ENCODE measurements at places on chromosomes 3 and 15.

DNA sequence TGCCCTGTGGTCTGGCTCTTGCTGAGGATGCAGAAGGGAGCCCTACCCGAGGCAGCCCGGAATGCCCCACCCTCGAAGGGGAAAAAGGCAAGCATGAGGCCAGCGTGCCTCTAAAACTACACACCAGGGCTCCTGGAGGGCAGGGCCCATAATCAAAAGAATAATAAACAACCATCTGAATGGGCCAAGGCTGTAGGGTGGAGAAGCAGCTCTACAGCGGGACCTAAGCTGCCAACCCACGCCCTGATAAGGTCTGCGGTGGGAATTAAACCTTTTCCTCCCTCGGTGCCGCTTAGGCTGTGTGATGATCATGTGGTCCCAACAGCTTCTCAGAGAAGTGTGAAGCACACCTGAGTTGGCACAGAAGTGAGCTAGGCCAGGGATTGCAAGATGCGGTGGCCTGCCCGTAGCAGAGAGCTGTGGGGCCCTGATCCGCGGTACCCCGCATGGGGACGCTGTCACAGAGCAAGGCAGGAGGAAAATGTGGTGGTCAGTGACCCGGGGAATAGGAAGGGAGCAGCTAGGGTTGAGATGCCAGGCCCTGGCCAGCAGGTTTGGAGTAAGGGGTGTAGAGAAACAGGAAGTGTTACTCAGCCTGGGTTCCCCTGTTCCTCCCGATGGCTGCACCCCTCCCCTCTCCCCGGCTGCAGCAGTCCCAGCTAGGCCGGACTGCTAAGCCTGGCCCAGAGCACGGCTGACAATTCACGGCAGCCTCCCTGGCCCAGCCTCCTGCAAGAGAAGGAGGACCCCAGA, 1.1 kb upstream of the C15orf62 start:
- no peak for DNase-seq

- DNase-seq: no peak
Observed at GRCh38 chr15:91894606-91895005, 41.1 kb downstream of the SLCO3A1 start.

GRCh38 chr15:45891766-45892165, 256.9 kb downstream of the SQOR start:
- DNase-seq: no peak

GRCh38 chr3:34995796-34996430, 643.4 kb upstream of the ARPP21 start:
- no peak for DNase-seq

DNA sequence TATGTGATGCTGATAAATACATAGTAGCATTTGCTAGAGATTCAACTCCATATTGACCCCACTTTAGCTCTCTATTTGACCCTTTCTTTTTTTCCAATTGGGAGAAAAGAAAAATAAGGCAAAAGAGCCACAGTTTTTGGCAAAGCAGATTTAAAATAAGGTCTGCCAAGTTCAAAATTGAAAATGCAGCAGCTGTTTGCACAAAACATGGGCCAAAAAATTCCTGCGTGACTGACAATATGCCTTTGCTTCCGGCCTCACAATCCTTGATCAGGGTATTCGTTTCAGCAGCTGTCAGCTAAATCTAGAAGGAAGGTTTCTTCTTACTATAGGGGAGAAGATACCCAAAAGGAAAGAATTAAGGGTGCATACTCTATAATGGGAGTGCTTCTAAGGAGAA, 563.5 kb upstream of the CCDC54 start:
- DNase-seq: no peak

- no peak for DNase-seq
Observed at GRCh38 chr15:38672814-38673670, 108.4 kb upstream of the RASGRP1 start.

DNA sequence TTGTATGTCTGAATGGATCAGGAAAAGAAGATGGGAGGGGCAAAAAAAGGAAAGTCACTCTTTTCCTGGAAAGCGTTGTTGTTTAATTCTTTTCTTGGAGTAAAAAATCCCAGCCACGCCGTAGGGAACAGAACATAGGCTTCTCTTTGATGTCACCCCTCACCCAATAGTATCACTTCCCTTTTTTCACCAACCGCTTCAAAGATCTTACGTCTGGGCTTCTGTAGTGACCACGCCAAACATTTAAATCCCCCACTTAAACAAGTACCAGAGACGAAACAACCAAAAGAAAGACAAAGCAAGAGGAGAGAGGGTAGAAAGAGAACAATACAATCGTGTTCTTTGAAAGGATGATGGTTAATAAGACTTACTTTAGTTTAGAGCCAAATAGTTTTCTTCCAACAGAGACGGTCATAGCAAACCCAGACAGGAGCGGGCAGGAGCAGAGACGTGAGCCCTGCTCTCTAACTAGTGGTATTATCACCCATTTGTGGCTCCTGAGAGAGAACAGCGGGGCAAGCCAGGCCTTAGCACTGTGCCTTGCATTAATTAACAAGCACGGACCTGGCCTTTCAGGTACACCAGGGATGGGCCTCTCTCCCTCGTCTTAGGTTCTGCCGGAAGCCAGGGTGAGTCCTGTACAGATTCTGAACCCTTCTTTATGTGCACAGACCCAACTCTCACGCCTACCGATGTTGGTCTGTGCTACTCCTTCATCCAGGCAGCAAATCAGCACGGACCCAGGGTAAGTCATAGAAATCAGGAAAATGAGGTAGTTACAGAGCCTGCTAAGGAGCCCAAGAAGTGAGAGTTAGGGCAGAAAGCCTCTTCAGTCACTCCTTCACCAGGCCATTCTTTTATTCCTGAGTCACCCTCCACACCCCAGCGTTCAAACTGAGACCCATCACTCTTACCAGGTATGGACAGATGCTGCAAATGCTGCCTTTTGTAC, 28.2 kb upstream of the BCL6 start:
- DNase-seq: peak; percentile 44

GRCh38 chr15:63553388-63553791, 43.8 kb upstream of the FBXL22 start:
- DNase-seq: no peak

GRCh38 chr3:110311541-110311940, 760.1 kb upstream of the NECTIN3 start:
- DNase-seq: no peak

DNA sequence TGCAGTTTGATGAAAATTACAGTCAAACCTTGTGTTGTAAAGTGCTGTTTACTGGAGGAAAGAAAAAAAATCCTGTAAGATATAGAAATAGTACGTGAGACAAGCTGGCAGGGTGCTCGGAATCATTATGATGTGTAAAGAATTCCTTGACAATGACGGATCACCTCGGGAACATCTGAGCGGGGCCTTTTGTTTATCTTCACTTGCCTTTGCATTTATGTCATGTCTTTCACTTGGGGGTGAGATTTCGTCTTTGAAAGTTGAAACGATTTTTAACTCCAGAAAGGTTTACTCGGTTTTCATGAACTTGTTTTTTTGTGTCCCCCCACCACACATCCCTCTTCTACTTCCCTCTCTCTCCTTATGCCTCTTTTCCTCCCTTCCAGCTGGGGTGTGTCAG, 128.3 kb upstream of the VEPH1 start:
- no peak for DNase-seq

- DNase-seq: no peak
Observed at GRCh38 chr15:85708402-85708941, 86.3 kb downstream of the KLHL25 start.

- no peak for DNase-seq
Observed at GRCh38 chr3:64150623-64151207, 74.6 kb downstream of the PRICKLE2 start.

DNA sequence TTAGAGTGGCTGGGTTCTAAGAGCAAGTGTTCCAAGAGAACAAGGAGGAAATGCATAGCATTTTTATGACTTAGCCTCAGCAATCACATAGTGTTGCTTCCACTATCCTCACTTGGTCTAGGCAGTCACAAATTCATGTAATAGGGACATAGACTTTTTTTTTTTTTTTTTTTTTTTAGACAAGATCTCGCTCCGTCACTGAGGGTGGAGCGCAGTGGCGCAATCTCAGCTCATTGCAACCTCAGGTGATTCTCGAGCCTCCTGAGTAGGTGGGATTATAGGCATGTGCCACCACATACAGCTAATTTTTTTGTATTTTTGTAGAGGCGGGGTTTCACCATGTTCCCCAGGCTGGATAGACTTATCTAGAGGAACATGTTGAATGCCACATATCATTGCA, 4.7 kb upstream of the GNB4 start:
- DNase-seq: no peak

DNA sequence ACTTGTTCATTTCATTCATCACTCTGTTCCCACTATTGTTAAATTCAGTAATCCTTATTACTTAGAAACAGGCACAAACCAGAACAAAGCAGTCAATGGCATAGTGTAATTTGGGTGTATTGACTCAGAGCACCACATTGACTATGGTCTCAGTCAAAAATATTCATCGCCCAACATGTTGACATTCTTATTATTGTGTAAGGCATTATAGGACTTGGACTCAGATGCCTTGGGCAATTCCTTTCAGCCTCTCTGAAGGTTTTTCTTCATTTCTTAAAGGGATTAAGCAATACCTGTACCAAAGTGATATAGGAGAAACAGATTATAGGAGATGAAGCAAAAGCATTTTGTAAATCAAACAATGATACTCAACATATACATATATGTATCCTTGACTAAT, 114.7 kb upstream of the BHLHE40 start:
- DNase-seq: no peak

GRCh38 chr3:25856902-25857518, 67.1 kb downstream of the OXSM start:
- DNase-seq: peak; percentile 6

DNA sequence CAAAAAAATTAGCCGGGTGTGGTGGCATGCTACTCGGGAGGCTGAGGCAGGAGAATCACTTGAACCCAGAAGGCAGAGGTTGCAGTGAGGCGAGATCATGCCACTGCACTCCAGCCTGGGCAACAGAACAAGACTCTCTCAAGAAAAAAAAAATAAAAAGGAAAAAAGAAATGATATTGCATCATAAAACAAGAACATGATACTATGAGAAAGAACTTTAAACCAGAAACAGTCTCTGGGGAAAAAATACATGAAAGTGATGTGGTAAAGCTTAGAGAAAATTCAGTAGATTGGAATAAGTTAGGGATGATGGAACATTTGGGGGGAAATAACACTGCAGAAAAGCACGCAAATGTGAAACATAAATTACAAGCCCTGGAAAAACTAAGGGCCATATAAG, 54.7 kb downstream of the CRYGS start:
- DNase-seq: no peak

DNA sequence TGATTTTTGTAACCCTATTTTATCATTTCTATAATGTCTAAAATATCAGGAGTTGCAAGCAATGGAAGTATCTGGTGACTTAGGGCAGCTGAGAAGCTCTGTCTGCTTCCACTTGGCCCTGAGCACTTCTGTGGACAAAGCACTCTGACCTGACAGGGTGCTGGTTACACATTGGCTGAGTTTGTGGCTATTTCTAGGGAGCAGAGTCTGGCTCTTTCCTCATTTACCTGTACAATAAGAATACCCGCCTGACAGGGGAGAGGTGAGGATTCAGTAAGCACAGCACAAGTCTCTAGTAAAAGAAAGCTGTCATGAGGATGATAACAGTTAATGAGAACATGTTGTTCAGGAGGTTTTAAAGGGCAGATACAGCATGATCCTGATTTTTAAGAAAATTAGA, 33.3 kb upstream of the SPESP1 start:
- no peak for DNase-seq

DNA sequence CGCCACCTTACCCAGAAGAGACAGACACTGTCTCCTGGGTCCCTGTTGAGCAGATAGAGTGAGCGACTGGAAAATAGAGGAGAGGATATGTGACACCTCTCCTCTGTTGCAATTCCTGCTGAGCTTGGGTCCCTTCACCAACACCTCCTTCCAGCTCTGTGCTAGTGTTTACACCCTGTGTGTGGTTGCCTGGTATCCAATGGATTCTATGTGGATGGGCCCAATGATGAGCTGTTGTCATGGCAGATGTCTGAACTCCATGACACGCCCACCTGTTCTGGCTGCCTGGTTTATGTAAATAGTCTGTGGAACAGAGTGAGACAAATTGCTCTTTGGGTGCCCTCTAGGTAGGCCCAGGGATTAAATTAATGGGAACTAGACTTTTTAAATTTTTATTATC, 23.7 kb downstream of the RBM5 start:
- no peak for DNase-seq

DNA sequence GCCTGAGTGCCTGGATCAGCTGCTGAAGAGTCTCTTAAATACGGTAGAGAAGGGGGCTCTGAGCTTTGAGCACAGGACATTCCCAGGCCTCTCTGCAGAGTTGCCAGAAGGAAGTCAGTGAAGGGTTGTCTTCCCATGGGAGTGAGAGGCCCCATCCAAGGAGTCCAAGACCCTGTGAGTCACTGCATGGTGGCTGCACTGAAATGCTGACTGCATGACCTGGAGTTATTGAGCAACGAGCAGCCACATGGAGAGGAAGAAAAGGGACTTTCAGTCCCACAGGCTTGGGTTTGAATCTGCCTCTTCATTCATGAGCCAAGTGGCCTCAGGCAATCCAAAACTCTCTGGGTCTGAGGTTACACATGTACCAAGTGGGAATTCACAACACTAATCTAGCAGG, 69.6 kb upstream of the RASGRF1 start:
- DNase-seq: no peak

GRCh38 chr3:229183-229661, 32.7 kb downstream of the CHL1 start:
- DNase-seq: no peak

DNA sequence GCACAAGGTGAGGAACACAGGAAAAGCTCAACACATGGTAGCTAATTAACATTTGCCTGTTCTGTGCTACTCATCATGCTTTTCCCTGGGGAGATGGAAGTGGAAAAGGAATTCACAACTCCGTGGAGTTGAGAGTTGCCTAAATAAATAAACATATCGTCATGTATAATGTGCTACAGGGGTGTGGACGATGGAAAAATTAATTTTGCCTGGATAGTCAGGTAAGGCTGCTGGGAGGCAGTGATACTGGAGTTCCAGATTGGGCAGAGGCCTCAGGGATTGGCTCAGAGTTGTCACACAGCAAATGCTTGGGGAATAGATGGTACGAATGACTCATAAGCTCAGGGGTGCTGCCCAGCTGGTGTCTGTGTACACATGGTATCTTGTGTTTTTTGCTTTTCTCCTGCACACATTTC, 3.1 kb upstream of the ABHD6 start:
- no peak for DNase-seq

GRCh38 chr3:72134989-72135451, 350.1 kb upstream of the PROK2 start:
- DNase-seq: no peak

GRCh38 chr3:182937293-182938051, 42.9 kb downstream of the DCUN1D1 start:
- DNase-seq: no peak

- no peak for DNase-seq
Observed at GRCh38 chr3:100333970-100334487, 528 bp upstream of the NIT2 start.

DNA sequence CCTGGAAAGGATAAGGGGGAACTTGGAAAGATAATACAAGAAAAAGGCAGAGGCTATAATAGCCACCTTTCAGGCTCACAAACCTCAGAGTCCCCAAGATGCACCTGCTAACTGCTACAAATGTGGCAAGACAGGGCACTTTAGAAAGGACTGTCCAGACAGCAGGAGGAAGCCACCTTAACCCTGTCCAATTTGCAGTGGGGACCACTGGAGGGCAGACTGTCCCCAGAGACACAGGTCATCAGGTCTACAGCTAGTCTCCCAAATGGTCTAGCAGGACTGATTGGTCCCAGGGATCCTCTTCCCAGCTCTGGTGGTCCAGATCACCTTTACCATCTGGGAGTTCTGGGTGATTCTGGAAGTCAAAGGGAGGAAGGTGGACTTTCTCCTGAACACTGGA, 882.5 kb upstream of the GBE1 start:
- DNase-seq: no peak
